ENCODE measurements at places on chromosomes 4 and X. TPM values are rescaled to one million over a fixed set of nuclear protein-coding genes. Genes with fewer than 3 reads are reported as not detected.

DNA sequence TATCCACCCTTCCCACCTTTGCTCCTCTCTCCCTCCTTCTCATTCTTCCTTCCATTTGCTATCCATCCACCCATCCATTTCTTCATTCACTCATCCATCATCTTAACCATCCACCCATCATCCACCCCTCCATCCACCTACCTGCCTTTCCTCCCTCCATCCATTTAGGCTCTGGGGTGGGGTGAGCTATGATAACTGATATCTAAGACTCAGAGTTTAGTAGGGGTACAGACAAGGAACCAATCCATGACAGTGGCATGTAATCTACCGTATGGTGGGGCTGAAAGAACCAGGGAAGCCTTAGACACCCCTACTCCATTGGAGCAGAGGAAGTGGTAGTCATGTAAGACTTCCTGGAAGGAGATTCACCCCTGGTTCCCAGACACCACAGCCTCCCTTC lies 23.2 kb downstream of the PSAPL1 start:
- H3K27ac ChIP-seq: no peak overlapping the region
- no peak for DNase-seq
- H3K27me3 ChIP-seq: no peaks in the 10 kb centered on the region

GRCh38 chr4:75718529-75718928 lies 5.8 kb upstream of the USO1 start:
- H3K4me3 ChIP-seq: no peak overlapping the region
- H3K36me3 ChIP-seq: no peaks in the 10 kb centered on the region
- H3K27me3 ChIP-seq: no peaks in the 10 kb centered on the region
- no peak for DNase-seq
- H3K4me1 ChIP-seq: peaks cover 21% of the 10 kb centered on the region

DNA sequence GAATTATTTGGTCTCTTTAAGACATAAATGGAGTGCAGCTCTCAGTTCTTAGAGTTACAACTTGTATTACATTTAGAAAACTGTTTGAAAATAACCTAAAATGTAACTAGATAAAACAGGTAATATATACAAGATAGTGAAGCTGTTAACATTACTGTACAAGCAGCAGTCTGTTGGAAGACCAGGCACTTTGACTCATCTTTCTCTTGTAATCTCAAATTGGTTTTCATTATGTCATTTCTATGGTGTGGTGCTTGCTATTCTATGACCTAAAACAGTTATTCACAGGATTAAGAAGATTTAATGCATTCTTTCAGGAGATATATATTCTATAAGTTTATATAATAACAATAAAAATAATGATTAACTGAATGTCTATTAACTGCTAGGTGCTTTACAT lies 282.5 kb upstream of the PITX2 start:
- no peaks in the 10 kb centered on the region for H3K4me1 ChIP-seq
- H3K4me3 ChIP-seq: no peak overlapping the region
- 0 out of 2 replicates have a peak, but pooled peaks cover 2% of the 10 kb centered on the region for H3K27me3 ChIP-seq
- no peaks in the 10 kb centered on the region for H3K36me3 ChIP-seq
- no peak for DNase-seq
- H3K27ac ChIP-seq: no peak overlapping the region

DNA sequence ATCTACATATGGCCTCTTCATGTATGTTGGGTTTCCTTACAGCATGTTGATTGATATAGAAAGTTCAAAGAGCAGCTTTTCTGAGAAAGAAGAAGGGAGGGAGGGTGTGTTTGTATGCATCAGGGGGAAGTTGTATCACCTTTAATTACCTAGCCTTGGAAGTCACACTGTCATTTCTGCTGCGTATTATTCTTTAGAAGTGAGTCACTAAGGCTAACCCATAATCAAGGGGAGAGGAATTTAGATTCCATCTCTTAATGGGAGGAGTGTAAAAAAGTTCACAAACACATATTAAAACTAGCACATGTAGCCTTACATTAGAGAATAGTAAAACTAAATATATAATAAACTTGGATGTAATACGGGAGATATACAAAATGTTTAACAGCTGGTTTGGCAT lies 86.5 kb upstream of the CBLL2 start:
- H3K36me3 ChIP-seq: no peaks in the 10 kb centered on the region
- H3K27me3 ChIP-seq: no peaks in the 10 kb centered on the region
- no peak overlapping the region for H3K4me3 ChIP-seq
- no peak overlapping the region for H3K27ac ChIP-seq
- H3K4me1 ChIP-seq: no peaks in the 10 kb centered on the region

GRCh38 chrX:41543025-41543424 lies 95.9 kb downstream of the NYX start:
- no peaks in the 10 kb centered on the region for H3K4me1 ChIP-seq
- H3K27ac ChIP-seq: no peak overlapping the region
- H3K4me3 ChIP-seq: no peak overlapping the region
- H3K36me3 ChIP-seq: no peaks in the 10 kb centered on the region
- no peak for DNase-seq

DNA sequence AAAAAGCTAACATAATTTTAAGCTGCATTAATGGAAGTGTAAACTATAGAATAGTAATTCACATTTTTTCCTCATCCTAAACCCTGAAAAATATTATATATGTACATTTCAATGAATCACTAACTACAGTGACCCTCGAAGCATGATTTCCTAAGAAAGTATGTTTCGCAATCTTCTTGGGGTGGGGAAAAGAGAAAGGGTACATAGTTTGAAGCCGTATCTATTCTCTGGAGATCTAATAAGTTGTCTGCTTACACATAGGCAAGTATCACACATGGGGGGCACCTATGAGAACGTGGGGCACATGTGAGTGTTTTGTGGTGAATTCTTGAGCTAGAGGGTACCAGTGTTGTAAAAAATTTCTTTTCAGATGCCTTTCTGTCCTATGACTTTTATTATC lies 71.2 kb downstream of the JADE1 start:
- peaks cover 20% of the 10 kb centered on the region for H3K4me1 ChIP-seq
- no peak for DNase-seq
- no peak overlapping the region for H3K4me3 ChIP-seq
- peaks cover 13% of the 10 kb centered on the region for H3K36me3 ChIP-seq
- no peaks in the 10 kb centered on the region for H3K27me3 ChIP-seq
- H3K27ac ChIP-seq: no peak overlapping the region

GRCh38 chrX:80285131-80285773 lies 135.0 kb upstream of the TENT5D start:
- no peak overlapping the region for H3K4me3 ChIP-seq
- H3K4me1 ChIP-seq: no peaks in the 10 kb centered on the region
- no peaks in the 10 kb centered on the region for H3K36me3 ChIP-seq
- no peaks in the 10 kb centered on the region for H3K27me3 ChIP-seq
- peak; percentile 72 for DNase-seq

DNA sequence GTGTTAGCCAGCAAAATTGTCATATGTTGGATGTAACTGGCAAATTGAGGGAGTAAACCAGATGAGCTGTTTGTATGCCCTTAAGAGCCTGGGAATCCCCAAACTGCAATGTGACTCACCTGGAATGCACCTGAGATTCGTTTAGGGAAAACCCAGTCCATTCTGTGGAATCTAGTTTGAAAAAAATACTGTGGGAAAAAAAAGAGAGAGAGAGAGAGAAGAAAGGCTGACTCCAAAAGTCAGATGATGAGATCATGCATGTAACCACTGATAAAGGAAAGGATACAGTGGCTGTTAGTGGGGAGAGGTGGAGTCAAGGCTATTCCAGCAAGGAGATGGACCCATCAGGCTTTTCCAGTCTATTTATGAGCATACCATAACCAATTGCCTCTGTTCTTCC lies 48.5 kb downstream of the SLC9A7 start:
- DNase-seq: no peak
- H3K27ac ChIP-seq: no peak overlapping the region
- H3K27me3 ChIP-seq: no peaks in the 10 kb centered on the region

DNA sequence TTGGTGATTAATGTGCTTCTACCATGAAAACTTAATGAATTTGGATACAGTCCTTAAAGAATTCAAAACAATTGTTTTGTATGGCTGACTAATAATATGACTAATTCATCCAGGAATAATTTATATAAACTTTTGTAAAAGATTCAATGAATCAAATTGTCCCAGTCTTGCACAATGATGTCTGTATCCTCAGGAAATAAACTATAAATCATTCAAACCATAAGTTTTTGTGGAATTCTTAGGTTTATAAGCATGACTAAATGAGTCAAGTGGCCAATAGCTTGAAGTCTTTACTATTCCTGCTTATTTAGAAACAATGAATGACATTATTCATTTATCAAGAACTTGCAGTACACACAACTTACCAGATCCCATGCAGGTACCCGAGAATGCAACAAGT lies 935.0 kb upstream of the INTU start:
- H3K27ac ChIP-seq: no peak overlapping the region
- no peaks in the 10 kb centered on the region for H3K4me1 ChIP-seq
- DNase-seq: no peak
- H3K27me3 ChIP-seq: no peaks in the 10 kb centered on the region
- no peaks in the 10 kb centered on the region for H3K36me3 ChIP-seq

GRCh38 chr4:55928846-55929245 lies 19.9 kb upstream of the CEP135 start:
- H3K4me1 ChIP-seq: no peaks in the 10 kb centered on the region
- no peak for DNase-seq
- no peak overlapping the region for H3K4me3 ChIP-seq
- H3K27ac ChIP-seq: no peak overlapping the region
- H3K27me3 ChIP-seq: no peaks in the 10 kb centered on the region
- H3K36me3 ChIP-seq: no peaks in the 10 kb centered on the region

- H3K27ac ChIP-seq: no peak overlapping the region
- peak; percentile 83 for DNase-seq
- H3K36me3 ChIP-seq: peaks cover 2% of the 10 kb centered on the region
- H3K4me3 ChIP-seq: no peak overlapping the region
- no peaks in the 10 kb centered on the region for H3K4me1 ChIP-seq
Measured at GRCh38 chrX:19544693-19545305, 29.5 kb upstream of the MAP3K15 start.

DNA sequence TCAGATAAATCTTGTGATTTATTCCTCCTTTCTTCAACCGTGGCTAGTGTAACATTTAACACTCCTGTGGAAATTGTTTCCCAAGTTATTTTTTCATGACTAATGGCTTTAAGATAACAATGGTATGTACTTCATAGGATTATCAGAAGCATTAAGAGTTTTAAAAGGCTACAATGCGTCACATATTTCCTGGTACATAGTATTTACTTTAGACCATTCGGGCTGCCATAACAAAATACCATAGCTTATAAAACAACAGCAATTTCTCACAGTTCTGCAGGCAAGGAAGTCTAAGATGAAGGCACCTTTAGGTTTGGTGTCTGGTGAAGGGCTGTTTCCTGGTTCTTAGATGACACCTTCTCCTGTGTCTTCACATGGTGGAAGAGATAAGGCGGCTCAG lies 158.6 kb downstream of the PAPSS1 start:
- no peaks in the 10 kb centered on the region for H3K27me3 ChIP-seq
- no peak overlapping the region for H3K4me3 ChIP-seq
- no peaks in the 10 kb centered on the region for H3K4me1 ChIP-seq
- no peak for DNase-seq

- no peaks in the 10 kb centered on the region for H3K27me3 ChIP-seq
- H3K4me3 ChIP-seq: no peak overlapping the region
- peaks cover 21% of the 10 kb centered on the region for H3K4me1 ChIP-seq
- no peaks in the 10 kb centered on the region for H3K36me3 ChIP-seq
Measured at GRCh38 chr4:3017504-3017903, 54.1 kb downstream of the GRK4 start.

DNA sequence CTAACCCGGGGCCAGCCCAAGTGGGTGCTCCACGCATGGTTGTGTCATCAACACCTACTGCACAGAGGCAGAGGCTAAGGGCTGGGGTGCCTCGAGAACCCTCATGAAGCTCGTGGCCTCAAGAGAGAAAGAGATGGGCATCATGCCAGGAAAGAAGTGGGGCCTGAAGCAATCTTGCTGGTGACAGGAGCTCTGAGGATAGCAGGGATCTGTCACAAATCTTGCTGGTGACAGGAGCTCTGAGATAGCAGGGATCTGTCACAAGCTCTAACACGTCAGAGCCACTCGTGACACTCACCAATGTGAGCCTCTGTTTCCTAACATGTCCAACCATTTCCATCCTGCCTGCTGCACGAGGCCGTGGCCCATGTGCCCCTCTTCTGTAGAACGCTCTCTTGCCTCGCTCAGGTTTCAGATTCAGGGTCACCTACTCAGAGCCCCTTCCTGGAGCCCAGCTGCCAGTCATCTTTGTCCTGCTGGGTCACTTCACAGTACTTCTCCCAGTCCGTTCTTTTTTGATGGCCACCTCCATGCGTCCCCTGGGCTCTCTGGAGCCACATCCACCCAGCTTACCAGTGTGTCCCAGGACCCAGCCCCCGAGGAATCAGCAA lies 21.1 kb downstream of the PNMA6E start:
- no peak overlapping the region for H3K4me3 ChIP-seq
- H3K27ac ChIP-seq: no peak overlapping the region
- no peaks in the 10 kb centered on the region for H3K27me3 ChIP-seq
- DNase-seq: no peak
- no peaks in the 10 kb centered on the region for H3K4me1 ChIP-seq

- no peaks in the 10 kb centered on the region for H3K27me3 ChIP-seq
- DNase-seq: no peak
- H3K36me3 ChIP-seq: no peaks in the 10 kb centered on the region
- H3K4me3 ChIP-seq: no peak overlapping the region
- H3K4me1 ChIP-seq: no peaks in the 10 kb centered on the region
- no peak overlapping the region for H3K27ac ChIP-seq
Measured at GRCh38 chrX:499870-500364, 113.2 kb upstream of the PPP2R3B start.

- H3K27ac ChIP-seq: no peak overlapping the region
- no peak for DNase-seq
- H3K36me3 ChIP-seq: no peaks in the 10 kb centered on the region
- peaks cover 19% of the 10 kb centered on the region for H3K4me1 ChIP-seq
- H3K27me3 ChIP-seq: no peaks in the 10 kb centered on the region
Measured at GRCh38 chrX:40164751-40165150, 67.0 kb upstream of the BCOR start.

GRCh38 chr4:129808242-129808641 lies 712.3 kb downstream of the C4orf33 start:
- H3K36me3 ChIP-seq: no peaks in the 10 kb centered on the region
- no peaks in the 10 kb centered on the region for H3K4me1 ChIP-seq
- no peak overlapping the region for H3K4me3 ChIP-seq
- no peak overlapping the region for H3K27ac ChIP-seq
- H3K27me3 ChIP-seq: no peaks in the 10 kb centered on the region
- no peak for DNase-seq

Gene SMIM10L2A
- 0.11 TPM for total RNA-seq

Gene HSPA4L
- 1.9 TPM for total RNA-seq

Gene ARX
- total RNA-seq: not detected

Gene AKAP4
- not detected for total RNA-seq

Gene TSPAN7
- total RNA-seq: not detected

Gene RPA4
- total RNA-seq: not detected

Gene RRH
- not detected for total RNA-seq

Gene SERTM2
- not detected for total RNA-seq

Gene BBS7
- total RNA-seq: 15.0 TPM

Gene TEC
- total RNA-seq: 0.45 TPM

Gene POLR2B
- 125 TPM for total RNA-seq

Gene CFAP47
- 0.22 TPM for total RNA-seq

Gene KCND1
- 2.6 TPM for total RNA-seq

Data from Karpas-422 (cell line).